ENCODE measurements at places on chromosomes 3 and 15. TPM values are rescaled to one million over a fixed set of nuclear protein-coding genes. Genes with fewer than 3 reads are reported as not detected.

Gene GPR62
- under 0.01 TPM for total RNA-seq

Gene CFAP92
- not detected for total RNA-seq

Gene MFGE8
- 168 TPM for total RNA-seq

Gene WDR48
- 19.6 TPM for total RNA-seq

Gene CXCR6
- under 0.01 TPM for total RNA-seq

Gene RAB6B
- total RNA-seq: 0.86 TPM

Gene TM6SF1
- 1.7 TPM for total RNA-seq

Gene PLA2G4E
- not detected for total RNA-seq

Gene AKAP13
- total RNA-seq: 164 TPM

Gene SST
- not detected for total RNA-seq

Gene SI
- not detected for total RNA-seq

Gene DNAH1
- 4.8 TPM for total RNA-seq

Gene NANOGP8
- 0.32 TPM for total RNA-seq

Gene HRH1
- 26.8 TPM for total RNA-seq

Gene LCMT2
- 11.2 TPM for total RNA-seq

Gene ANKRD63
- not detected for total RNA-seq

Gene MCF2L2
- 0.64 TPM for total RNA-seq

Gene RTP1
- not detected for total RNA-seq

Gene GOLGA6L9
- 1.3 TPM for total RNA-seq
